ENCODE measurements at places on chromosomes 6 and 20.

DNA sequence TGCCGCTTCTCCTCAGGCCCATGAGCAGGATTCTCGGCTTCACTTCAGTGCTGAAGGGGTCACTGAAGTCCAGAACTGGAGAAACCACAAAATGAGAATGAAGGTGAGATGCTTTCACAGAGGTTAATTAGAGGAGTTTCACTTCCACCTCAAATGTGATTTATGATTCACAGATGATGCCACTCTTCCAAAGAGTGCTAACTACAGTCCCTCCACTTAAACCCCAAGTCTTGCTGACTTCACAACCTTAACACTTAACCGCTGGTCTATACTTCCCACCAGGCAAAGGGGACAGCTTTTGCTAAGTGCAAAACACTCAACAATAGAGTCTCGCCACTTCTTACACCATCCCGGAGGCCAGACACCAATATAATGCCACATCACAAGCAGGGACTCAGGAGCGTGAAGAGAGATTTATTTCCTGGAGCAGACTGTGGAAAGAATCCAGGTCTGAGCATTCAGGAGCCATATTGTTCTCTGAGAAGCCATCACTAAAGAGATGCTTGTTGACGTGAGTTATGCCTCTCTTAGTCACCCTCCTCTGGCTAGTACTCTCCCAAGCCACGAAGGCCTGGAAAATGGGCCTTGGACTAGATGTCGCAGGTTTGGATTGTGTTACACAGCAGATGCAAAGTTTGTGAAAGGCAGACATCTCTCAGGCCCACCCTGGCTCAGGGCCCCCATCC lies 24.4 kb downstream of the RRAGD start:
- no peak for DNase-seq

DNA sequence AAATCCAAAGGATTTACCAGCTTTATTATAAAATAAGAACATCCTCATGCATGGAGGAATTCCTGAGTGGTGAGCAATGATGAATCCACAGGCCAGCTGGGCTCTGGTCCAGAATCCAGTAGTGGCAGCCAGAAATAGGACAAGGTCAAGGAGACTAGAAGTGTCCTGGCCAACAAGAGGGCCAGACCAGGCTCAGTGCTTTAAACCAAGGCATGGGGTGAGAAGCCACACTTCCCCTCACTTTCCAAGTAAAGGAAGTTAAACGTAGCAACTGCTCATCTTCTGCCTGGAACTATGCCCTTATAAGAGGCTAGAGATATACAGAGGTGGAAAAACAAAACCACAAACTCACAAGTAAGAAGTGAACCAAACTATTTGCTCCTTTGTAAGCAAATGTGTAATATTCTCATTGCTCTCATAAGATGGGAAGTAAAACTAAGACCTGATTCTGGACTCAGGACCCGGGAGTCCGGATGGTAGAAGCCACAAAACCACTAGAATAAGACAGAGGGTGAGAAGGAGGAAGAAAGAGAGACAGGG lies 253.2 kb downstream of the UST start:
- no peak for DNase-seq

DNA sequence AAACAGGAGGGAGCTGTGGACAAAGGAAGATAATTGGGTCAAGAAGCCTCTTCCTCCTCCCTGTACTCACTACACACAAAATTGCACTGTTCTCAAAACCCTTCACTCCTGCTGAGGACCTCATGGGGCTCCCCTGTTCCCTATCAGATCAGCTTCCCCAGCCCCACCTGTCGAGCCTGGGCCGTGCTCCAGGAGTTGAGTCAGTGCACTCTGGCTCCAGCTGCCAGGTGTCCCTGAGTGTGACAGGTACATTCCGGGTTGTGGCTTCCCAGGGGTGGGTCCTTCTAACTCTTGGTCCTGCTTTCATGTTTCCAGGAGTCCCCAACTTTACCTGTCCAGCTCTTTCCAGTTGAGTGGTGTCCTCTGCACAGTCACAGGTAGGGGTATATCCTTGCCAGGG lies 8.4 kb downstream of the RAB5IF start:
- DNase-seq, result no peak

GRCh38 chr6:36050305-36050704 lies 22.7 kb downstream of the MAPK14 start:
- DNase-seq, result no peak

DNA sequence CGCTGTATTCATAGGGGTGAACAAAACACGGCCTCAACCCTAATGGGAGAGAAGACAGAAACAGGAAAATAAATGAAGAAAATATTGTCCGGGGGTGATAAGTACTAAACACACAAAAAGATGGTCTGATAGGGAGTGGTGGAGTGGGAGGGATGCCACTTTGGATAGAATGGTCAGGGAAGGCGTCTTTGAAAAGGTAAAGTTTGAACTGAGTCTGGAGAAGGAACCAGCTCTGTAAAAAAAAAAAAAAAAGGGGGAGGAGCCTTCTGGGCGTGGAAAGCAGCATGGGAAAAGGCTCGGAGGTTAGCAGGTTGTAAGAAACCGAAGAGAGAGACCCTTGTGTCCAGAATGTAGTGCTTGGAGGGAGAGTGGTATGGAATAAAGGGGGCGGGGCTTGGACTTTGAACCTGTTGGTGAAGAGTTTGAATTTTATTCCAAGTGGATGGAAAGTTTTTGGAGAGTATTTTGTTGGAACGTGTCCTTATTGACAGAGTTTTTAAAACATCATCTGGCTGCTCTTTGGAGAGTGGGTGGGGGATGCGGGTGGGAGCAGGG lies 1.8 kb downstream of the CHMP4B start:
- no peak for DNase-seq

GRCh38 chr6:90811596-90812226 lies 224.8 kb upstream of the MAP3K7 start:
- no peak for DNase-seq

GRCh38 chr6:12065321-12066140 lies 53.4 kb downstream of the HIVEP1 start:
- DNase-seq, result no peak

DNA sequence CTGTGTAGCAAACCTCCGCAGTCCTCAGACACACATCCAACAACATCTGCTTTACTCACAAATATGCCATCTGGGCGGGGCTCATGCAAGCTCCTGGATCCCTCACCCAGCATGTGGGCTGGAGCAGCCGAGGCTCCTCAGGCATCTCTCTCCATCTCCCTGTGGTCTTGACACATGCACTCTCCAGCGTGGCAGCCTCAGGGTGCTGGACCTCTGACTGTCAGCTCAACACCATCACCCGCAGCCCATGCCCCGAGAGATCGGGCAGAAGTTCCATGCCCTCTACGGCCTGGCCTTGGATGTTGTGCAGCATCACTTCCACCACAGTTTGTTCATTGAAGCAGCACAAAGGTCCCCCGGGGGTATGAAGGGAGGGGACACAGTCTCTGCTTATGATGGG lies 32.6 kb upstream of the CD93 start:
- no peak for DNase-seq

DNA sequence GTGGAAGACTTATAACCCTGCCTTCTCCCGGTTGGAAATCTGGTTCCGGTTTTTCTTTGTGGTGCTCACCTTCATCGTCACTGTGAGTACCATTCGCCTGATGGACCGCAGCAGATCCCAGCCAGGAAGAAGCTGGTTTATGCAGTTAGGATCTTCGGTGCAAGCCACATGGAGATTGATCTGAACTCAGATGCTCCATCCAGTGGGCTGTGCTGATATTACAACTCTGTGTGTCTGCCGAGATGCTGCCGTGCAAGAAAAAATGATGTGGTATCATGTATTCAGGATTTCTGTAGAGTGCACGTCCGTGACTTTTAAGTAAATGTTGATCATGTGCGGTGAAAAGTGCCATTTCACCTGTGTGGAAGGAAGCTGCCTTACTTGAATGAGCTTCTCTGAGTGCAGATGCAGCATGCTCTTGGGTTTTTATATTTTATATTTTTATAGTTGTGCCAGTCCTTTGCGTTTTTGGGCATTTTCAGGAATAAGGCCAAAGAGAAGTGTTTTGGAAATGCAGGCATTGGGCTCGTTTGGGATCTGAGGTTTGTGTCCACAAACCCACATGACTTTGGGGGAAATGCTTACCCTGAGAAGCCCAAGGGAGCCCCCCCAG lies 39.2 kb downstream of the DYNLT1 start:
- DNase-seq, result peak; percentile 7

DNA sequence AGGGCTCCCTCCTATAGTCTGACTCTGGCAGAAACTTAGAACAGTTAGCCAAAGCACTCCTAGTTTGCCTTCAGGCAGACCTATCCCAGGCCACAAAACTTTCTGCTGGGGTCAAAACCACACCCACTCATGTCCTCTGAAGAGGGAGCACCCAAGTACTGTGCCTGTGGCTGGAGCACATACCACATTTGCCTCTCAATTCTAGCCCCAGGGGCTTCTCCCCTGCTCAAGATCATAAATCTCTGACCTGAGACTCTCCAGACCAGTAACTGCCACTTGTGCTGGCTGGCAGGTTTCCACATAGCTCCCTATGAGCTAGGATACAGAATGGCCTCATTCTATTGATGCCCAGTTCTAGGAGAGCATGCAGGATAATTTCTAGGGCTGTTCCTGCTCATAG lies 781.0 kb downstream of the EYS start:
- DNase-seq, result no peak
